NCI-H446 (cell line): ENCODE measurements at places on chromosomes 6 and 20.

DNA sequence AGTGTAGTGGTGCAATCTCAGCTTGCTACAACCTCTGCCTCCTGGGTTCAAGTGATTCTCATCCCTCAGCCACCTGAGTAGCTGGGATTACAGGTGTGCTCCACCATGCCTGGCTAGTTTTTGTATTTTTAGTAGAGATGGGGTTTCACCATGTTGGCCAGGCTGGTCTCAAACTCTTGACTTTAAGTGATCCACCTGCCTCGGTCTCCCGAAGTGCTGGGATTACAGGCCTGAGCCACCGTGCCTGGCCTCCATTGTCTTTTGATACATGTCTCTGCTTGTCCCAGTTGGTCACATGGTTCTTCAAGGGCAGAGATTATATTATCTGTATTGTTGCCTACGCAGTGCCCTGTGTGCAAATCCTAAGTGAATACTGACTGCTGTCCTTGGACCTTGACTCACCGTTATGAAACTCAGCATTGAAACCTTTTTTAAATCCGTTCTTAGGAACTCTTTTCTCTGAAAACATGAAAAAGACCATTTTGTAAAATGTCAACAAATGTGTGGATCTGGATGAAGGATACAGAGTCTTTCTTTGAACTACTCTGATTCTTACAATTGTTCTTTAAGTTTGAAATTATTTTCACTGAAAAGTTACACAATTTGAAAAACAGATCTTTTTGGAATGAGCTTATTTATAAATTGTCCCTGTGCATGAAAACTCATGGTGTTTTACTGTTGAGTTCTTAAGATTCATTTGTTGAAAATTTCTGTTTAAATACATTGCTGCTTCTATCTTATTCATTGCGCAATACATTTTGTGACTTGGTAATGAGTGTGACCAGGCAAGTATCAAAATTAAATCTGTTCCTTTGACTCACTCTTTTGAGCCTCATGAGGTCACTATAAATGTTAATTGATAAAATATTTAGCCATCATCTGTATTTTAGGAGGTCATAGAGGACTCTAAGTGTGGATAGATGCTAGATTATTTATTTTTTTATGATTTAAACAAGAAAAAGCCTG lies 293.5 kb downstream of the UTRN start:
- DNase-seq: no peak

GRCh38 chr20:47612670-47613069 lies 111.0 kb downstream of the NCOA3 start:
- no peak for DNase-seq

DNA sequence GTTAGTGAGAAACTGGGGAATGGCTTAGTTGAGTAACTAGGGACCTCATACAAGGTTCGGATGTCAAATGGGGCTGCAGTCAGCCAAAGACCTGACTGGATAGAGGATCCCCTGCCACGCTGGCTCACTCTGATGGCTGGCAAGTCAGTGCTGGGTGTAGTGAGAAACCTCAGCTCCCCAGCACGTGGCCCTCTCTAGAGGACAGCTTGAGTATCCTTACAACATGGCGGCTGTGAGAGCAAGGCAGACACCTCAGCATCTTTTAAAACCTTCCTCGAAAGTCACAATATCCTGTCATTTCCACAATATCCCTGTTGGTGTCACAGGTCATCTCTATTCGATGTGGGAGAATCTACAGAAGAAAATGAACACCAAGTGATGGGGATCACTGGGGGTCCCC lies 26.7 kb upstream of the IPCEF1 start:
- no peak for DNase-seq

- DNase-seq: no peak
These were observed 710 bp upstream of the ZNF343 start for GRCh38 chr20:2509468-2509781.

DNA sequence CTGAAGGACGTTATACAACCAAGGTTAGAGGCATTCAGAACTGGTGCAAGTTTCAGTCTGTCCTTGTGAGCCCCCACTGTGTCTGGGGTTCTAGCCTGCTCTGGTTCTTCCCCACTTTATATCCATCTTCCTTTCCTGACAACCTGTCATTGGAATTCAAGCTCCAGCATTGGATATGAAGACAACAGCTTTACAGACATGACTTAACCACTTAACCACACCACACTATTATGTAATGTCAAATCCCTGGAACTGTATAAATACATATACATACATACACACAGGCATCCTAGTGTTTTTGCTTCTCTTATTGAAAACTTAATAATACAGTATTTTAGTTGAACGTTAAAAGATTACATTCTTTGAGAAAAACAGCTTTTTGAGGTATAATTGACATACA lies 217.9 kb upstream of the SGK1 start:
- no peak for DNase-seq

DNA sequence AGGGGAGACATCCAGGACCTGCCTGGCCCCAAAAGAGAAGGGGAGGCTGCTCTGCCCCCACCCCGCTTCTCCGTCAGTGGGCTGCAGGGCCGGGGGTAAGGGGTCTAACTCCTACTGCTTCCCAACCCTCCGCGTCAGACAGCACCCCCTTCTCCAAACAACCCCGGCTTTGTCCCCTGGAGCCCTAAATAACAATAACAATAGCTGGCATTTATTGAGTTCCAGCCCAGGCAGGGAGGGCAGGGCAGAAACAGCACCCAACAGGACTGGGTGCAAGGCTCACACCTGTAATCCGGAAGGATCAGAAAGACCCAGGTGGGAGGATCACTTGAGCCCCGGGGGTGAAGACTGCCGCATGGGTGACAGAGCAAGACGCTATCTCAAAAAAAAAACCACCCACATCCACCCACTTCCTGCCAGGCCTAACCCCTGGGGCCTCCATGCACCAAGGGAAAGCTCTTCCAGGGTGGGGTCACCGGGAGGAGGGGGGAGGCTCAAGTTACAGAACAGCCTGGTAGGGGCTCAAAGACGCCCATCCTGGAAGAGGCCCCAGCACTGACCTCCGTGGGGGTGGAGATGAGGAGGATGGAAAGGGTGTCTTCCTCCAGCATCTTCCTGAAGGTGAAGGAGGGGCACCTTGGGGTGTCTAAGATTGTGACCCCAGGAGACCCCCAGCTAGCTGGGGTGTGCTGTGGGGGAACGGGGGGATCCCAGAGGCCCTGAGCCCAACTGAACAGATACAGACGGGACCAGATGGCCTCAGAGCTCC lies 1.3 kb upstream of the FNDC11 start:
- no peak for DNase-seq

DNA sequence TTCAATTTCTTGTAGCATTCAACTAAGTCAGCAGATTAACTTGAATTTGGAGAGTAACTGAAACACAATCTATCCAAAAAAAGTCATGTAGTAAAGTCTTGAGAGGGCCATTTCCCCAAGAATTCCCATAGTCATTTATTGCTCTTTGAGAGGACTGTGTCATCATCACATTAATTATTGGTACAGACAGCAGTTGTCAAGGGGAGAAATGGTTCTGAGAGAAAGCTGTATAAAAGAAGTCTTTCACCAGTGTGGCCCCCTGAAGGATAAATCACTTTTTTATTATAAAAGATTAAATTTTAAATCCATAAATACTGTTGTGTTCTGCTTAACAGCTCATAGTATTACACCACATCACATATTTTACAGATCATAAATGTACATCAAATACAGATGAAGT lies 111.5 kb downstream of the KHDRBS2 start:
- no peak for DNase-seq

GRCh38 chr6:31794866-31795615 lies 511 bp downstream of the VARS1 start:
- DNase-seq: no peak

DNA sequence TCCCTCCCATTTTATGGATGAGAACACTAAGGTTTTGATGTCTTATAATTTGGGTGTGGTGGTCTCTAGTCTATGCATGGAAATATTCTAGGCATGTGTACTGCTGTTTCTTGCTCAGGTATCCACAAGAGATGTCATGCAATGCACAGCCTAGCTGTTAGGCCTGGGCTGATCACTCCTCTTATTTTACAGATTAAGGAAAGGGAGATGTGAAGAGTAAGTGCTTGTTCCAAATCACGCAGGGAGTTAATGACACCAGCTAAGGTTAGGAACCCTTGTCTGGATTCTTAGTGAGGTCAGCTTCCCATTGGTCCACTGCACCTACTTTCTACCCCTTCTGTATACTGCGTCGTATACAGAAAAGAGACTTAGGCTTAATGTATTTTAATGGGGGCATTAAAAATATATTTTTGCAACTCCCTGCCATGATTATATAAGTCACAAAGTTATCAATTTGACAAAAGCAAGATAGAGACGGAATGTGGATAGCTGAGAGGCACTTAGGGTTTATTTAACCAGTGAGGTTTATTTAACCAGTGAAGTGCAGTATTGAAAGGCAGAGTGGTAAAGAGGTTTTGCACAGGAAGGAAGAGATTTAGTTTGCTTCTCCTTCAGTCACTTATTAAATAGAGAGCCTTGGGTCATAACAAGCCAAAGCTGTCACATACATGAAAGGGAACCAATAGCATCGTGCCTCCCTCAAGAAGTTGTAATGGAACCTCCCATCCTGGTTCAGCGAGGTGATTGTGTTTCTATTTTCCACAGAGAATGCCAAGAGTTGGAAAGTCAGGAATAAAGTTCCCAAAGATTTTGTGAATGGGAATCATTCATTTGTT lies 95.0 kb upstream of the FAM184A start:
- DNase-seq: no peak
